ENCODE measurements at places on chromosomes 16 and 17.

DNA sequence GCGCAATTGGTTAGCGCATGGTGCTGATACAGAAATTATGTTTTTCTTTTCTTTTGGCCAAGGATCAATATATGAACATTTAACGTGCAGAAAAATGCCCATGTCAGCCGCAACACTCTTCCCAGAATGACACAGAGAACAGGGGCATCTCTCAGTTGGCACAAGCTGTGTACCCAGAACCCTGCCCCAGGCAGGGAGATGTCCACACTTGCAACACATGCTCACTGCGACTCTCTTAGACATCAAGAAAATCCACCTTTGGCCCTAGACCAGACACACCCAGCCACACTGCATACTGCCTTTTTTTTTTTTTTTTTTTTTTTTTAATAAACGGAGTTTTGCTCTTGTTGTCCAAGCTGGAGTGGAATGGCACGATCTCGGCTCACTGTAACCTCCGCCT lies 17.0 kb downstream of the PITPNA start:
- DNase-seq: no peak

DNA sequence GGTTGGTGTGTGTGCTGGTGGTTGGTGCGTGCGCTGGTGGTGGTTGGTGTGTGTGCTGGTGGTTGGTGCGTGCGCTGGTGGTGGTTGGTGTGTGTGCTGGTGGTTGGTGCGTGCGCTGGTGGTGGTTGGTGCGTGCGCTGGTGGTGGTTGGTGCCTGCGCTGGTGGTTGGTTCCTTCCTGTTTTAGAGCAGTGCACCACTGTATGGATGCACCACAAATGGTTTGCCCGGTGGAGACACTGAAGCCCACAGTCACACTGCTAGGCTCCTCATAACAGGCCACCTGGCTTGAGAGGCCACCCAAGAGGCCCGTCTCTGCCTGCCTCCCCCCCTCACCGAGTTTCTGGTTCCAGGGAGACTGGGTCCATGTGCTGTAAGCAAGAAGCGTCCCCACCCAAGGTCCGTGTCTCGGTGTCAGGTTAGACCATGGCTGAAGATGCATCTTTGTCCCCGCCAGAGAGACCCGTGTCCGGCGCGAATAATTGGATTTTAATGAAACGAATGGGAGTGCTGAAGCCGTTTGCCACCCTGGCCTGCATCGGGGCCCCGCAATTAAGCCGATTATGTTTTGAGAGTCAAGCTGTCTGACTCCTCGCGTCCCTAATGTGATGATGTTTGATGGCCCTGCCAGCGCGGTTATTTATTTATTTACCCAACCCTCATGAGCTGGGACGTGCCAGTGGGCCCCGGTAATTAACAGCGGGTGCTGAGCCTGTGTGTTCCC lies 161.3 kb upstream of the GSE1 start:
- no peak for DNase-seq

DNA sequence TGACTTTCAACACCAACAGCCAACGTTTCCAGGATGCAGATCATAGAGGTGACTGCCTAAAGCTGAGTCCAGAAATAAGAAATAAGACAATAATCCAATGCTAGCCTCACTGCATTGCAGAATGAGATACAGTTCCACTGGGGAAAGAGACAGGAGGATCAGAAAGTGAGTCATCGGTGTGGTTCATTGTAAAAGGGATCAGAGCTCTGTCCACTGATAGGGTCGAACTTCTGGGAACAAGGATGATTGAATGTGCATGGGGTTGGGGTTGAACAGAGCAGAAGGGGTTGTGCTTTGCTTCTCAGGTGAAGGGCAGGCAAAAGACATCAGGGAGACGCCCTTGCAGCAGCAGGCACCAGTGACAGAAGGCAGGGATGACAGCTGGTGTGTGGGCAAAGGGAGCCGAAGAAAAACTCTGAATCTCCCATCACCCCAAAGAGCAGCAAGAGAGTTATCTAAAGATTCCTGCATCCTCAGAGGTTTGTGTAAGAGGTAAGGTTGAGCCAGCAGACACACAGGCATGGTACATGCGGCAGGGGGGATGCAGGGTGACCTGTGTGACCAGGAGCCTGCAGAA lies 16.4 kb downstream of the CLEC10A start:
- DNase-seq: no peak

GRCh38 chr17:76140661-76141211 lies 309 bp downstream of the FOXJ1 start:
- no peak for DNase-seq

- no peak for DNase-seq
These were observed 91.4 kb downstream of the HIC1 start for GRCh38 chr17:2146132-2146871.

Data from vagina (tissue), 2 donors.